ENCODE measurements at places on chromosomes 2 and 18.
A peak's percentile ranks its signal among the peaks of the same experiment; 100 is the strongest.

GRCh38 chr2:96147593-96148201, 2.5 kb upstream of the DUSP2 start:
- peak; percentile 56 for DNase-seq

GRCh38 chr18:73842795-73843394, 304.7 kb downstream of the FBXO15 start:
- DNase-seq = peak; percentile 13

DNA sequence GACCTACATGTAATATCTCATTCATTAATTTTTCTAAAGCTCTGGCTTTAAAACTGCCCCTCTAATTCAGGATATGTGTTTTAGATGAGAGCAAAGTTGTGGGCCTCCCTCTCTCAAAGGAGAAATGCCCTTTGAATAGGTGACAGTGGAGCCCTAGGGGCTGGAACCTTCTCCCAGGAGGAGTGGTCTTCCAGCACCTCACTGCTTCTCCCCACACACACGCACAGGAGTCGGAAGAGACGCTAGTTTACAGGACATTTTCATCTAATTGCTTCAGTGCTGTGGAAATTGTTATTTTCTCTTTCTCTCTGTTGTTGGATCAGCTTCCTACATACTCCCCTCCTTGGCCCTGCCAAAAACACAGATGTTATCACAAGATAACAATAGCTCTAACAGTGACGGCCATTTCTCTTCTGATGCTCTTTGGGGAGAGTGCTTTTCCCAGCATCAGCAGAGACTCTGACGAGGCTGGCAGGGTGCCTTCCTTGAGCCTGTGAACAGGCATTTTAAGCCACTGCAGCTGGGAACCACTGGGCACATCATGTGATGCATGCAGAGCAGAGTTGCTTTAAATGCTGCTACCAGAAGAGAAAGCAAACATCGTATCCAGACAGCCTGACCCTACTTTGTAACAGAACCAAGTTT, 209.4 kb upstream of the SP5 start:
- no peak for DNase-seq

DNA sequence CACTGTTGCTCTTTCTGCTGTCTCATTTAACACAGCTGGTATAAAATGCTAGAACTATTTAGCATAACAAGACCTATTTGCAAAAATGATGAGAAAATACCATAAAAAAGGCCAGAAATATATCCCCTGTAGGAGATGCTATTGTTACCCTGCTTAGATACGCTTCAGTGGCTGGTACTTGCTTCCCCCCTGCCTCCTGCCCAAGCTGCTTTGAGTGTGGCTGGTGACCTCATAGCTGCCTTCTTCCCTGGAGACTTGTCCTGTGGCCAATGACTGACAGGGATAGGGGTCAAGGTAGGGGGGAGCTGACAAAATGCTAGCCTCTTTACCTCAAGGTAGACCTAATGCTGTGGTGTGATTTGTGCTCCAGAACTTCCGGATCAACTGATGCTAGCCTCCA, 150.2 kb upstream of the ZEB2 start:
- DNase-seq = no peak

DNA sequence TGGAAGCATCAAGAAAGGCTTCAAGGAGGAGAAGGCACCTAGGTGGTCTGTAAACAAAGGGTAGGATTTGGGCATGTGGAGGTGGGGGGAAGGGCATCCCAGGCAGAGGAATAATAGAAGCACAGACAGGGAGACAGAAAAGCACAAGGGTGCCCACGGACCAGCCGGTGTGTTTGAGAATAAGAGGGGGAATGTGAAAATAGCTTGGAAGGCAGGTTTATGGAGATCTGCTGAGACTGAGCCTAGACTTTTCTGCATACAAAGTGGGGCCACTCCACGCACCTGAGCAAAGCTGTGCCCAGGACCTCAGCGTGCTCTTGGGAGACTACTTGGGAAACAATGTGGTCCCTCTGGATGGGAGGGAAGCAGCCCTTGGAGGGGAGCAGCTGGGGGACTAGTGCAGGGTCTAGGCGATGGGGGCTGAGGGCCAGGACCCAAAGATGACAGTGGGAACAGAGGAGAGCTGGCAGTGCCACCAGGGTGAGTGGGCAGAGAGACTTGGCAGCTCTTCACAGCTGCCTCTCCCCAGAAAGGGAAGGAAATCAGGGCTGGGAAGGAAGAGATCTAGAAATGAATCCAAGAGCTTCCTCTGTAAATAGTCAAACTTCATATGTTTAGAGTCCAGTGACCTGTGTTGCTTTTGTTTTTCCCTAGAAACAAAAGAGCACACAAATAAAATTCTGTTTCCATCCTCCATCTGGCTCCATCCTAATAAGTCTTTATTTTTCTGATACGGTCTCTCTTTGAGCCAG, 110.7 kb upstream of the SMAD7 start:
- peak; percentile 58 for DNase-seq

GRCh38 chr2:132670496-132671150, 618 bp upstream of the LYPD1 start:
- DNase-seq = no peak

GRCh38 chr18:64017870-64018269, 48.0 kb downstream of the SERPINB8 start:
- no peak for DNase-seq

GRCh38 chr2:106129150-106129549, 65.0 kb downstream of the UXS1 start:
- no peak for DNase-seq

GRCh38 chr2:212532585-212532984, 6.0 kb downstream of the ERBB4 start:
- no peak for DNase-seq

DNA sequence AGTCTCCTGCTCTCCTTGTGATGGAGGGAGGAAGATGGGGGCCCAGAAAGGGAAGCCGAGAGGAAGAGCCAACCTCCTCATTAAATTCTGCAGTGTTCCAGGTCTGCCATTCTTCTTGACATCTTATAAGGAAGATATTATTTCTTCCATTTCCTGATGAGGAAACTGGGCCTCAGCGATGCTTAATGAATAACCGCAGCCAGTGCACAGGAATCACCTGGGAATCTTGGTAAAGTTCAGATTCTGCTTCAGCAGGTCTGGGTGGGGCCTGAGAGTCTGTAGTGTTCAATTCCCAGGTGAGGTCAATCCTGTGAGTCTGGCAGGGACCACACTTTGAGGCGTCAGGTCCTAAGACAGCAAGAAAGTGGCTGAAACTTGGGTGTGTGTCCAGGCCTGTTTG, 17.3 kb downstream of the PCARE start:
- DNase-seq = no peak
